ENCODE measurements at places on chromosomes 16 and 17.

- no peak for DNase-seq
These were observed 45.9 kb downstream of the NT5M start for GRCh38 chr17:17348872-17349723.

- no peak for DNase-seq
These were observed 90.5 kb downstream of the ADAMTS18 start for GRCh38 chr16:77344341-77344740.

- DNase-seq = no peak
These were observed 179.3 kb downstream of the UTP18 start for GRCh38 chr17:51439395-51440229.

- DNase-seq = no peak
These were observed 4.0 kb downstream of the GLOD4 start for GRCh38 chr17:778096-778495.

DNA sequence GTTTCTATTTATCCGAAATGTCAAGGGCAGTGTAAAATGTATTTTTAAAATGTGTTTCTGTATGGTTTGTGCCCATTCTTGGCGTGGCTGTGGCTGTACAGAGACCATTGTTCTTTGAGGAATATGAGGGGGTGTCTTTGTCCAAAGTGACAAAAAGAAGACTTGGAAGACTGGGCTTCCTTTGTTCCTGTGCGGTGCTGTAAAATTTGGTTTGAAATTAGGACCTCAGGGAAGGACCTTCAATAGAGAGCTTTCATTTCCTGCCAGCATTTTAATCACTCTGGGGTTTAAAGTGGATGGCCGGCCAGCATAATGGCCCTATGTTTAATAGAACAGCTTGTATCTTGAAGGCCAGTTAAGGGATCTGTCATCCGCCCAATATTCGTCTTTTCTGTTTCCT, 190.1 kb upstream of the TBX2 start:
- DNase-seq = no peak

GRCh38 chr16:27748868-27749546, 199.1 kb downstream of the KATNIP start:
- peak; percentile 10 for DNase-seq

Data from stimulated activated naive CD8-positive, alpha-beta T cell treated with anti-CD3 and anti-CD28 coated beads, Interleukin-15, Interleukin-2, amounts not matched to agents 100 U/mL and 50 U/mL, for 24 hours (primary cell).